Stimulated activated CD8-positive, alpha-beta memory T cell treated with anti-CD3 and anti-CD28 coated beads, Interleukin-4, amount 100 ng/mL, for 24 hours (primary cell): ENCODE measurements at places on chromosomes 13 and 19.
A peak's percentile ranks its signal among the peaks of the same experiment; 100 is the strongest.

DNA sequence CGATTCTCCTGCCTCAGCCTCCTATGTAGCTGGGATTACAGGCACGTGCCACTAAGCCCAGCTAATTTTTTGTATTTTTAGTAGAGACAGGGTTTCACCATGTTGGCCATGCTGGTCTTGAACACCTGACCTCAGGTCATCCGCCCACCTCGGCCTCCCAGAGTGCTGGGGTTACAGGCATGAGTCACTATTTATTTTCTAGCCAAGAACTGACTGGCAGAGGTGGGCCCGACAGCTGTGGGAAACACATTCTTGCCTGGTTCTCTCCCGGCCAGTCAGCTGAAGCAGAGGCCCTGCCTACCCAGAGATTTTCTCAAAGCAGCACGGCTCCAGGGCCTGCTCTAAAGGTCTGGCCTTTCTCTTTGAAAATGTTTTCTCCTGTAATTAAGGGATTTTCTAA is 108.0 kb downstream of the KCTD15 start:
- no peak for DNase-seq

- DNase-seq, result no peak
Observed at GRCh38 chr19:29810504-29810871, 1.3 kb upstream of the CCNE1 start.

GRCh38 chr19:843180-843835 is 2.5 kb downstream of the PRTN3 start:
- DNase-seq, result no peak

DNA sequence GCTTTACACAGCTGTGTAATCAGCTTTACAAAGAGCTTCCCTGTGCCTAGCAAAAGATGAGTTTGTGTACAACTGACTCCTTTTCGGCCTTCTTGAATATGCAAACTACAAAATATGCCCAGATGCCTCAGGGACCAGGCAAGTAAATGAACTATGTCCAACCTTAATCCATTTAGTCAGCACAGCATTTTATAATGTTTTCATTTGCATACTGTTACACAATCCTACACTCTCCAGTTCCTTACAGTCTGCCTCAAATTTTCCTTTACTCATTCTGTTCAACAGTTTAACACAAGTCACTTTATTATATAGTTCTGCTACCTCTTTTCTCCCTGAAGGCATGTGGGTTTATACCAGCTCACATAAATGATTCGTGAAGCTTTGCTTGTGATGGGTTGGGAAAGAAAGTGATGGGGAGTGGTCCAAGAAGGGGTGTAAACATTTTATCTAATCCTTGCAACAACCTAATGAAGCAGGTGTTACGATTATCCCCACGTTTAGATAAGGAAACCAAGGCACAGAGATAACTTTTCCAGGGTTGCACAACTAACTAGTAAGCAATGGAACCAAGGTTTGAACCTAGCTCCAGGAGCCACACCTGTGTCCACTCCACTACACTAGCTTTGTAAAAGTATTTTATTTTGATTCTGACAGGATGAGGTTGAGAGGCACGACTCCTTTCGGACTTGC is 3.3 kb upstream of the USP12 start:
- no peak for DNase-seq

DNA sequence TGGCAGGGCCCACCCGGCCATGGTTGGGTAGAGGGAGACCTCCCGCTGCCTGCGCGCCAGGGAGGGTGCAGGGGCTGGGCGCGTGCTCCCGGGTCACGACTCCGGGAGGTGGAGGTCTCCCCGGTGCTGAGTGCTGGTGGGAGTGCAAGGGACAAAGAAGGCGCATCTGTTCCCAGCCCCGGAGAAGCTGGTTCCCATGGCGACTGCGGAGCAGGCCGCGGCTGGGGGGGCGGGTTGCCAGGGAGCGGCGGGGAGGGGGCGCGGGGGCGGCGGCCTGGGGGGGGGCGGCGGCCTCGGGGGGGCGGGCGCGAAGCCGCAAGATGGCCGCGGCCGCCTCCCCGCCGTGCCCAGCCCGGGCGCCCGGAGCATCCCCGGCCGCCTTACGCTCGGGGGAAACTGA is 1.2 kb downstream of the CBARP start:
- DNase-seq, result no peak

GRCh38 chr13:98215508-98215907 is 38.4 kb upstream of the RNF113B start:
- no peak for DNase-seq

DNA sequence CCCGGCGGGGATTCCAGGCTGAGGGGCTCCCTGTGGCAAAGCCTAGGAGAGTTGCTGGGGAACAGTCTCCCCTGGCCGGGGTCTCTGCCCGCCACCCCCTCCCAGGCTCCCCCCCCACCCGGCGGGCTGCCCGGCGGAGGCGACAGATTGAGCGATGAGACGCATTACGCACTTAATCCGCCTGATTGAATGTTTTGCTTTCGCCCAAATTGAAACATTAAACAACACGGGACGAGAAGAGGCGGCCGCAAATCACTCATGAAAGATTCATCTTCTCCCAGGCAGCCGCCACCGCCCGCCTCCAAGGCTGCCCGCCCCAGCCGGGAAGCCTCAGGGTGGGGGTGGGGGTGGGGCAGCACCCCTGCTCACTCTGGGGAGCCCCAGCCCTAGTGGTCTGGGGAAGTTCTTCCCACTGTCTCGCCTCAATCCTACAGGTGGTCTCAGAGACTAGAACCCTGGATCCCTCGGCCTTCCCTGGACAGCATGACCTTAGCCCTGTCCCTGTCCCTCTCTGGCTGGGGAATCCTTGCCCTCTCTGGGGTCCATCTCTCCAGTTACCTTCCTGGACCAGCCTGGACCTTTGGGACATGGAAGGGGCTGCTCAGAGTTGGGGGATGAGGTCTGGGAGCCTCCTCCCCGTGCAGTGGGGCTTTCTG is 7.6 kb upstream of the ERFL start:
- no peak for DNase-seq

GRCh38 chr13:98539666-98540065 is 37.2 kb downstream of the STK24 start:
- no peak for DNase-seq

DNA sequence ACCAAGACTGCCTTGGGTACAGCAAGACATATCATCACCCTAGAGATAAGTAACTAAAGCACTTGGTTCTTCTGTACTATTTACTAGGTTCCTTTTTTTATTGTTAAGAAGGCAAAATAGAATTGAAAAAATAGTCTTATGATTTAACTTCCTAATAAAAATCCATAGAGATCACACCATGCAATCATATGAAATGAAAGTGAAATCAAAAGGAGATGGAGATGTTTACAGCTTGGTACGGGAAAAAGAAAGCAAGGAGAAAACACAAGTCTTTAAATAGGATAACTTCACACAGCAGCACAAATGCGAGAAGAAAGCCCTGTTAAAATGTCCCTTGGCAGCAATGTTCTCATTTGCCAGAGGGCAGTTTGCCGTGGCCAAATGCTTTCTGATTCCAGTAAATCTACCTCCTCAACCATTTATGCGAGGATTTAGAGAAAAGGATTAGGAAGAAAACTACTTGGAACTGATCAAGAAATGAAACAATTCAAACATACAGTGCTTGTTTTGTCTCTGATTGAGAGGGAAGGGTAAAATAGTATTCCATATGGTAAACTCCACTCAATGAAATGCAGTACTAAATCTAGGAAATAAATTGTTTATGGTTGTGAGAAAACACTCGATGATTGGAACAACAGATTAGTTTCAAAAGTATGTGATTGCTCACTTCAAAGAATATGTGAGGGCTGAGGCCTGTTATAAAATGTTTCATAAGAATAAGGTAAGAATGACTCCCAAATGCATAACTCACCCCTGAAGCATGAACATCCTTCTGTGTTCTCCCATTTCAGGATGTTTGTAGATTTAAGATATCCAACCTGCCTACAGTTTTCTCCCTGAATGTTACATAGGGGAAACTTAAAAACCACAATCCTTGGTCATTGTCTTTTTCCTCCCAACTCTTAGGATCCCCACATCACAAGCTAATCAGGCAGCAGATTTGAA is 487.8 kb downstream of the DACH1 start:
- no peak for DNase-seq

GRCh38 chr19:51570962-51571575 is at the start of gene ZNF175:
TSS of gene ZNF175 (plus strand) at chr19:51571283. CDS start at chr19:51573330, 2,047 bp downstream.
- peak; percentile 79 for DNase-seq

DNA sequence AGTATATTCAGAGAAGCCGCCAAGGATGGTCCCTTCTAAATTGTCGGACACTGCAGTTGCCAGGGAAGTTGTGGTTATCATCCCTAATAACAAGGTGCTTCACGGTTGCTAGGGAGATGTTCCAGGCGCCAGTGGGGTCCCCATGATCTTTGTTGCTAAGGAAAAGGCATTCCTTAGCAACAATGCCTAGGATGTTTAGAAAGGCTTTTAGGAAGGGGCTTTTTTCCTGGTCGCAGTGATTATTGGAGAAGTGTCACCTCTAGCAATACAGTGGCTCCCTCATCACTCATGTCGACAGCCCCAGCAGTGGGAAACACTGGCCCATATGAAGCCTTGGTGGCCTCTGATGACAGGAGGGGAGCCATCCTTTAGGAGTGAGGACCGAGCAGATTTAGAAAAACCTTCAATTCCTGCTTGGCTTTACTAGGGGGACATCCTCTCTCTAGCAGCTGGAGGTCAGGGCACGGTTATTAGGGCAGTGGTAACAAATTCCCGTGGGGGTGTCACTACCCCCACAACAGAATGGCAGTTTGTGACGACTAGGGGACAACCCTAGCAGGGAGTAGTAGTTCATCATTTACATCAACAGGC is 6.4 kb upstream of the TMC4 start:
- no peak for DNase-seq

DNA sequence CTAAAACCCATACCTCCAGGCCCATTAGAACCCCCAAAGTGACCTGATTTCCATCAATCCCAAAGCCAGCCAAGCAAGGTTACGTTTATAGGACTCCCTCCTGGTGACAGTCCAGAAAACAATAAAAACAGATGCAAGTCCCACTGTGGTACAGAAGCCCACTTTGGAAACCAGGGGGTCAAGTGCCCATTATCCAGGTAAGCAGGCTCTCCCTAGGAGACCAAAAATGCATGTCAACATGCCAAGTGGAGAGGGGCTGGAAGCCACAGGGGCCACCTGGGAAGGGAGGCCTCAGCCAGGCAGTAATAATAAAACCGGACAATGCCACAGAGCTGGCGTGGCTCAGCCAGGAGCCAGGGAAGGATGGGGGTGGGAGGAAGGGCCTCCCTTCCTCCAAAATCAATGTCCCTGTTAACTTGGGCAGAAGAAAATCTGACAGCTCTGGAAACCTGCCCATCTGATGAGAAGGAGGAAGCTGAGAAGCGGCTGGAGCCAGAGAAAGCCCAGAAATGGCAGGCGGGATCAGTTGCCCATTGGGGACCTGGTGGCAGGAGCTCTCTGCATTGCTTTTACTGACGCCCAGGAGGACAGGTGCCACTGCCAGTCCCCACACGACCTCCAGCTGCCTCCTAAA is 160.4 kb downstream of the ZIC5 start:
- DNase-seq, result no peak

DNA sequence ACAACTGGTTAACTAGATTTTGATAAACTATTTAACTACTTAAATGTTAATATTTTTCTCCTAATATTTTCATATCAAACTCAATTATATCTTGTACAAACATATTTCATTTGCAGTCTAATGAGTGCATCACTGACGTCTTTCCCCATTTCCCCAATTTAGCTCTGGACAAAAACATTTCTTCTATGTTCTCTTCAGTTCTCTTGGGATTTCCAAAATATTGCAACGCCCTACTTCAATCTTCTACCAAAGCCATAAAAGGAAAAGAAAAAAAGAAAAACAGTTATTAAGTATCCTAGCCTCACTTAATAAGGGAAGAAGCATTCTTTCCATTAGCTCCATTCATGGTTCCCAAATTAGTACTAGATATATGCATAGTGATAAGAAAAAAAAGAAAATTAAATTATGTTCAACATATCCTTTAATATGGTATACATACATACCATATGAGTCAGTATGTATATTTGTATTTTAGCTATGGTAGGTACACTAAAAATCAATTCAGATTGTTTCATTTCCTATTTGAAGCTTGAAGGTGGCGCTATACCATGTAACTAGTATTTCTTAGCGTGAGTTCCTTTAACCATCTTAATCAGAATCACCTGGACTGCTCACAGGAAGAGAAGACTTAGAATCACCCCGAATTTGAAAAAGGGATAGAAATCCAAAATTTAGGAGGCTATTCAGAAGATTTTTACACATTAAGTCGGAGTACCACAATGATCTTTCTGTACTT is 9.9 kb downstream of the FBXL3 start:
- no peak for DNase-seq
